Activated naive CD8-positive, alpha-beta T cell treated with anti-CD3 and anti-CD28 coated beads for 36 hours (primary cell): ENCODE measurements at places on chromosomes 11 and 22.
A peak's percentile ranks its signal among the peaks of the same experiment; 100 is the strongest.

GRCh38 chr11:57347336-57347735 lies 9.2 kb downstream of the P2RX3 start:
- DNase-seq: no peak

DNA sequence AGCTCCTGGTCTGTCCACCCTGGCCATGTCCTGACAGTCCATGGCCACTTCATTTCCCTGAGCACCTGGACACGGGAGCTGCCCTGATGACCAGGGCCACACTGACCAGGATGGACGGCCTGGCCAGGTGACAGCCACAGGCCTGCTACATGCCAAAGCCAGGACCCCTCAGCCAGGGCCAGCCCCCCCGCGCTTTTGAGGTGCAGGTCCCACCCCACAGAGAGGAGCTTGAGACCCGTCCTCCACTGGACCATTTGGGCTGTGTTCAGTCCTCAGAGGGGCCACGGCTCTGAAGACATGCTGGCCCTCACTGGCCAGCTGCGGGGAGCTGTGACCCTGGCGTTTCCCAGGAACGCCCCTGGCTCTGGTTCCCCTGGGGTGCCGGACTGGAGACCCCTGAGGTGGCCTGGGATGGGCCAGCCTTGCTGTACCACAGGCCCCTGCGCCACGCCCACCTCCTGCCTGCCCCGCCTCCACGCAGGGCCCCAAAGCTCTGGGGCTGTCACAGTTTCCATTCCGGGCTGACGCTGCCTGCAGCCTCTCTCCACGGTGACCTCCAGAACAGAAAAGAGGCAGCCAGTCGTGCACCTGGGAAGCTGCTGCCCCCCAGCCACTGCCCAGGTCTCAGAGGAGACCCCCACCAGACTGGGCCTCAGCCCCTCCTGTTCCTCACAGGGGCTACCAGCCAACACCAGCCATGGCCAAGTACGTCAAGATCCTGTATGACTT lies 18.2 kb downstream of the EPS8L2 start:
- peak; percentile 48 for DNase-seq

GRCh38 chr11:118885831-118886565 lies 2.3 kb downstream of the CXCR5 start:
- no peak for DNase-seq

DNA sequence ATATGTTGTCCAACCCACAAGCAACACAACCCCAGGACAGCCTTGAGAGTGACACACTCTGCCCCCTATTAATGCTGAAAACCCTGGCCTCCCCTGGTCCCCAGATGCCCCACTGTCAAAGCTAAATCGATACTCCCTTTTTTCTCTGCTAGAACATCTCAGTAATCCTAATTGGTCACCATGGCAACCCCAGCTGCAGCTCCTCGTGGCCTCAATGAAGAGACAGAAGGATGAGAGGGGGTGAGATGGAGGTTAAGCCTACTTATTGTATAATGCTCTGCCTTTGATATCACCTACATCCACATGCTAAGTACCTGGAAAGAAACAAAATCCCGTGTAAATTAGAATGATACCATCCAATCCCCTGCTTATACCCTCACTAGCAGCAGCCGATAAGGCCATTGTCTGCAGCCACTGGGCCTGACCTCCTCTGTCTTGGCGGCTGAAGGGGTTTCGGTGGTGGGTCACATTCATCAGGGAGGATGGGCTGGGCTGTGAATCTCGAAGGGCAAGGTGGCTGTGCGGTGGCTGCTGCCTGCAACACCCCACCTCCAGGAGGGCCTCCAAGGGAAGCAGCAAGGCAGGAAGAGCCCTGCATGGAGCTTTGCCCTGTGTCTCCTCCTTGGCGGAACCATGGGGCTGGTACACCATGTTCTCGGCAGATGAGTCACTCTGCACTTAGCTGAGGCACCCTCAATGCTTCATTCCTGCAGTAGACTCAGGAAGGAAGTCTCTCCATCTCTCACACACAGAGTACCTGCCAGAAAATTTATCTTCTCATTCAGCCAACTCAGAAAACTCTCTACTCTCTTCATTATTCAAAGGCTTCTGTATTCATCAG lies 399.5 kb downstream of the BUD13 start:
- DNase-seq: no peak

- no peak for DNase-seq
Measured at GRCh38 chr11:1783725-1784529, 20.2 kb upstream of the CTSD start.

DNA sequence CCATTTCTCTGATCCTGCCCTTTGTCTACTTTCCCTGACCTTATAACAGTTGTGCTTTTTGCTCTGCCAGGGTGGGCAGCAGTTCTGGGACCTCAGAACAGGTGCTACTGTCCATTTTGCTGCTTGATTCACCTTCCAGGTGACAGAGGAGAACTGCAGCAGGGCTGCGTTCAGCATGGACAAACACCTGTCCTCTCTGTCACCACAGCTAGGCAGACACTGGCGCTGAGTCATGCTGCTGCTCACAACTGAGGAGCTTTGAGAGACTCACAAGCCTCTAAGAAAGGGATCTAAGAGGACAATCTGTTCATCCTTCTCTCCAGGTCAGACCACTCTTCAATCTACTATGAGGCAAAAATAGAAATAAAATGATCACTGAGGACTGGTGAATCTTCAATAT lies 1144.5 kb upstream of the CCDC90B start:
- no peak for DNase-seq

DNA sequence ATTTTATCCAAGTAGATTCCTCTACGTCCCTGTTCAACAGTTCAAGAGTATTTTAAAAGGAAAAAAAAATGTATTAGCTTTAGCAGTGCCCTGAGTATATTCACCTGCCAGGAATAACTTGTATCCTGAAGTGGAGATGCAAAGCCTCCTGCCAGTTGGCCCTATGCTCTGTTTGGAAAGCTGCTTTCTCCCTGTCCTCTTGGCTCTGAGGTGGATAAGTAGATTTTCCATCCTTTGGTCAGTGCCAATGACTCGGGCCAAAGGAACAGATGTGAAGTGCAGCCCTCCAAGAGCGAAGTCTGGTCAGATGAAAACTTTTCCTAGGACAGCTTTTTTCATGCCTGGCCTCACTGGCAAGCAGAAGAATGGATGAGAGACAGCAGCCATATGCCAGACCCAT lies 839.9 kb upstream of the TENM4 start:
- DNase-seq: no peak

DNA sequence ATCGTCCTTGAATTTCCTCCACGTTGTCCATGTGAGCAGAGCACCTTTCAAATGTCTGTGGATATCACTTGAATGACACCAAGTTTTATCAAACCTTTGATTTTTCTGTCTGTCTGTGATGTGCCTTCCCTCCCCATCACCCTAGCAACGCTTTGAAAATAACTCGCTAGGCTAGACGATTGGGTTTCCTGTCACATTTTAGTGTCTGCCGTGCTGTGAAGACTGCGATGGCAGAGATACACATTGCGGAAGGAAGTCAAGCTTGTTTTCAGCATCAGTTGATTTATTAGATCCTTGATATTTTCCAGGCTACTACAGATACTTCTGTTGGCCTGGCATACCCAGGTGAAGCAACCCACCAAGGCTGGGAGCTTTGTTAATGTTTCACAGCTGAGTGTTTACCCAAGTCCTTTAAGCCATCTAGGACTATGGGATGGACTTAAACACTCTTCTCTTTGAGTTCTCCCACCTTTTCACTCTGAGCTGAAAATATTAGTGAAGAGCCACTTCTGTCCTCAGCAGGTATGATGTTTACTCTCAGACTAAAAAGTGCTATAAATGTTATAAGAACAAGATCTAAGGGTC lies 93.6 kb upstream of the CD44 start:
- peak; percentile 54 for DNase-seq

DNA sequence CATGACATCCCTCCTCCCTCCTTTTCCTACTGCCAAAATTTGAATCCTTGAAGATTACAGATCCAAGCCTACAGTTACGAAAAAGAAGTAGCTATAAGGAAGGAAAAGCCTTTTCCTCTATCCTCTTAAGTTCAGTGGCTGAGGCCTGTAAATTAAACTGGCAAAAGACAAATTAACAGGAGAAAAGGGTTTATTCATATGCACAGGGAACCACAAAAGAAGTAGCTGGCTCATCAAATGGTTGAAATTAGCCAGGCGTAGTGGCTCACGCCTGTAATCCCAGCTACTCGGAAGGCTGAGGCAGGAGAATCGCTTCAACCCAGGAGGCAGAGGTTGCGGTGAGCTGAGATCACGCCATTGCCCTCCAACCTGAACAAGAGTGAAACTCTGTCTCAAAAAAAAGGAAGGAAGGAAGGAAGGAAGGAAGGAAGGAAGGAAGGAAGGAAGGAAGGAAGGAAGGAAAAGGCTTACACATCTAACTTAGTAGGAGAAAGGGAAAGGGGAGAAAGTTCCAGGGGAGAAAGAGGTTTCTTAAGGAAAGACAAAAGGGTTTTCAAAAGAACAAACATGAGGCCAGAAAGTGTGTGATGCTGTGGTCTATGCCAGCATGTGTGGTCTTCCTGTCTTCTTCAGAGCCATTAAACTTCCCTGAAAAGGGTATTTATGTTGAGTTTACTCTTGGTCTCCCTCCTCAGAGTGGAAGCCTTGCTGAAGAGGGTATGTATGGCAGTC lies 5.1 kb upstream of the SMPD1 start:
- DNase-seq: no peak

DNA sequence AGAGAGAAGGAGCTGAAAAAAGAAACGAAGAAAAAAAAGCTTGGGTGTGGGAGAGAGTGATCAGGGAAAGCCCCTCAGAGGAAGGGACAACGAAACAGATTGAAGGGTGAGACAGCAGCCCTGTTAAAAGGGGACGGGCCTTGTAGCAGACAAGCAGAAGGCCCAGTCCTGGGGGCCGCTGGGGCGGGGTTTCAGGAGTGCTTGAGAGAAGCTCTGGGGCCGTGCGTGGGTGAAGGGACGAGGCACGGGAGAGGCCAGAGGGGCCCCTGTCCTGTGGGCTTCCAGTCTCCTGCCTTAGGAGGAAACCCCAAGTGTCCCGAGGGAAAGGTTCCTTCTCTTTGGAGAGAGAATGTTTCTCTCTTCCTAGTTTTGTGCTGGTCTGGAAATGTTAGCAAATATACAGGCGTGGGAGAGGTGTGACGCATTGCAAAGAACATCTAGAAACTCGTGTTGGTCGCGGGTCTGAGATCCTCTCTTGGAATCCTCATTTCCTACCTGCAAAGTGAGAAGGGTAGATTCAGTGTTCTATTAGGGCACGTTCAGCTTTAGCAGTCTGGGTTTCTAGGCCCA lies 28.6 kb downstream of the ADAMTS15 start:
- no peak for DNase-seq
